ENCODE measurements at places on chromosomes 2 and 18.
A peak's percentile ranks its signal among the peaks of the same experiment; 100 is the strongest.

DNA sequence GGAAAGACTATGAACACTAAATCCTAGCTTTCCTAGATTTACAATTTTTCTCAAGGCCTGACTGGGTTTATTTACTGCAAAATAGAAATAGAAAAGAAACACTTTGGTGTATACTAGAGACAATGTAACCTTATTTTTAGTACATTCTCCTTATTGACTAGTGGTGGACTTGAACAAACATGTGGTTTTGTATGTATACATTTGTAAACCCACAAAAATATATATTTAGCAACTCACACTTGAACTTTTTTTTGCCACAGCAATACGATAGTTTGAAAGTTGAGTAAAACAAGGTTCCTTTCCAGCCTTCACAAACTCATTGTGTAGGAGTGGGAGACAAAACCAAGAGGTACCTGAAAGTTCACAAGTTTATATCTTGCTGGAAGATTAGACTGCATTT lies 1633.4 kb upstream of the LRRTM1 start:
- no peak for DNase-seq

GRCh38 chr18:73646772-73647171 lies 500.9 kb downstream of the FBXO15 start:
- DNase-seq, result no peak

GRCh38 chr18:57855551-57855950 lies 52.4 kb upstream of the ATP8B1 start:
- DNase-seq, result no peak

DNA sequence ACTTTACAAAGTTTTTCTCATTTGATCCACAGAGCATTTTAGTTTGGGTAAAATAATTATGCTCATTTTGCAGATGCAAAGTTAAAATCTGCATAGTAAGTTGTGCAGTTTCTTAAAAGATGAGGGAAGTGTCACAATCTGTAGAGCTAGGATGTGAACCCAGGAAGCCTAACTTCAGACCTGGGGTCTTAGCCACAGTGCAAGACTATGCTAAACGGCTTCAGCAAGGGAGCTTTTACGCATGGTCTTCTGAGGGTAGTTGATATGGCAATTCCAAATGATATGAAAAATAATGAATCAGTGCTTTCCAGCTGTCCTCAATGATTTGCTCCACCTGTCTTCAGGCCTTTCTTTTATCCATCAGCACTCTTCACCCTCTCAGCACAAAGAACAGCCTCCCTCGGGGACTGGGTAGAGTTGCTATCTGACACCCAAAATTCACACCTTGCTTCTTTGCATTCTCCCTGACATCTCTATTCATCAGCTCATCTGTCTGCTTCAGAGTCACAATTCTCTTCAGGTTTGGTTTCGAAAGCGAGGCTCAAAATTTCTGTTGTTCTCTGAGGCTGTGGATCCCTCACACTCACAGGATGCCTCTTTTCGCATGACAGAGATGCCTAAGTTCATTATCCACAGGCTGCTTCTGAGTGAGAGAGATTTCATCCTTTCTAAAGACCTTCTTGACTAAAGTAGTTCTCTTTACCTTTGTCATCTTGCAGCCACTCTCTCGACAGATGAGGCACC lies 302.5 kb downstream of the NRXN1 start:
- no peak for DNase-seq

- DNase-seq, result peak; percentile 52
Observed at GRCh38 chr2:109247812-109248211, 118.8 kb downstream of the SH3RF3 start.

DNA sequence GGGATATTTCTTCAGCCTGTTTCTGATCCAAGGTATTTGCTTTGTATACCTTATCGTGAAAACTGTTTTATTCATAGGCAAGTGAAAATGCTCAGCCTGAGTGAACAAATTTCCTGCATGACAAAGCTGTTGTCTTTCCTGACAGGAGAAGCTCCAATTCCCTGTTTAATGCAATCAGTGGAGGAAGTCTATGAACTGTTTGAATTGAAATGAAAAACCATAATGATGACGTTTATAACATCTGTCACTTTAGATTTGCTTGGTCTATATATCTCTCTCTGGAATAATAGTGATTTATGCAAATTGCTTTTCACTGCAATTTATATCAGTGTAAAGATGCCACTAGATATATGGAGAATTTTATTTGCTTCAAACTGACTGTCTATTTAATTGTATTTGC lies 239.4 kb upstream of the HNMT start:
- DNase-seq, result no peak

DNA sequence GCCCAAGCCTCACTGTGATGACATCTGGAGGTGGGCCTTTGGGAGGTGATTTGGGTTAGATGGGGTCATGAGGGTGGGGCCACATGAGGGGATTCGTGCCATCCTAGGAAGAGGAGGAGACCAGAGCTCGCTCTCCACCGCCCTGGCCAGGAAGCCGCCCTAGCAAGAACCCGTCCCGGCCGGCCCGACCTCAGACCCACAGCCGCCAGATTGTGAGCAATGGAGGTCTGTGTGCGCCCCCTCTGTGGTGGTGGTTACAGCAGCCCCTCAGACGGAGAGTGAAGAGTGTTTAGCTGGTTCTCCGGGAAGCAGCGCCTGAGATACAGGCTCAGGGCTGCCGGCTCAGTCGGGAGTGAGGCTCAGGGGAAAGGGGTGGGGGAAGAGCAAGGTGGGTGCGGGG lies 83.3 kb downstream of the RTP5 start:
- no peak for DNase-seq

GRCh38 chr2:170694316-170694715 lies 20.8 kb upstream of the SP5 start:
- no peak for DNase-seq

GRCh38 chr18:43634994-43635393 lies 357.7 kb upstream of the SYT4 start:
- no peak for DNase-seq

- no peak for DNase-seq
Observed at GRCh38 chr2:241802421-241803318, 6.3 kb upstream of the NEU4 start.

DNA sequence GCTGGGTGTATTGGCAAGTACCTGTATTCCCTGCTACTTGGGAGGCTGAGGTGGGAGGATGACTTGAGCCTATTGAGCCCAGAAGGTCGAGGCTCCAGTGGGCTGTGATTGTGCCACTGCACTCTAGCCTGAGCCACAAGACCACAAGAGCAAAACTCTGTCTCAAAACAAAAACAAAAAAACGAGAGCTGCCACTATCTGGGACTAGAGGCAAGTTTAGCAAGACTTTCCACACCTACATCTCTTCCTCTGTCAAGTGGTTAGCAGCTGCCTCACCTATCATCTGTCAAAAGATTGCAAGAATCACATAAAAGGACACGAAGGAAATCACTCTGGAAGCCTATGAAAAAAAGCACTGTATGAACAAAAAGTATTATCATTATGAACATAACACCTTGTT lies 55.2 kb upstream of the RIOK3 start:
- DNase-seq, result no peak

- DNase-seq, result no peak
Observed at GRCh38 chr2:215293879-215294278, 18.0 kb upstream of the ATIC start.

DNA sequence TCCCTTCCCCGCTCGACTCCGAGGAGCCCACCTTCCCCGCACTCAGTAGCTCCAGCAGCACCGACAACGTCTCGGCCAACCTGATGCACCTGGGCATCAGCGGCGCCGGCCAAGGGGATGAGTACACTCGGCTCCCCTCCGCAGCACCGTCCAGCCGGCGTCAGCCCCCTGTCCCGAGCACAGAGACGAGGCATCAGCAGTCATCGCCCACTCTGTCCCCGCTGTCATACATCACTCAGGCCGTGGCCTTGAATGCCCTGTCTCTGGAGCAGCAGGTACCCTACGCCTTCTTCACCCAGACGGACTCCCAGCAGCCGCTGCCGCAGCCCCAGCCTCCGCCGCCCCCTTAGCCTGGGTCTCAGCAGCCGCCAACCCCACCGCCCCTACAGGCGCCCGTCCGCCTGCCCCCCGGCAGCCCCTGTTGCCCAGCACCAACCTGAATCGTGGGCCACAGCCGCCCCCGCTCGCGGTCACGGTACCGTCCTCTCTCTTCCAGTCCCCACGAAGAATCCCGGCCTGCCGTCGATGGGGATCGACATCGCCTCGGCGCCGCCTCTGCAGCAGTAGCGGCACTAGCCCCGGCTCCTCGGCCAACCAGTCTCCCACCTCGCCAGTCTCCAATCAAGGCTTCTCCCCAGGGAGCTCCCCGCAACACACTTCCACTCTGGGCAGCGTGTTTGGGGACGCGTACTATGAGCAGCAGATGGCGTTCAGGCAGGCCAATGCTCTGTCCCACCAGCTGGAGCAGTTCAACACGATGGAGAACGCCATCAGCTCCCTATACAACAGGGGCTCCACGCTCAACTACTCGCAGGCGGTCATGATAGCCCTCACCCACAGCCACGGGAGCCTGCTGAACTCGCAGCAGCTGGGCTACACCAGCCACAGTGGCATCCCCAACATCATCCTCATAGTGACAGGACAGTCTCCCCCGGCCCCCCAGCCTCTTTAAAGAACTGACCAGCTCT lies 1195.9 kb upstream of the CHAC2 start:
- DNase-seq, result no peak

- DNase-seq, result no peak
Observed at GRCh38 chr2:160246356-160246755, 46.3 kb upstream of the ITGB6 start.

- no peak for DNase-seq
Observed at GRCh38 chr2:29323961-29324360, 208.7 kb downstream of the CLIP4 start.

DNA sequence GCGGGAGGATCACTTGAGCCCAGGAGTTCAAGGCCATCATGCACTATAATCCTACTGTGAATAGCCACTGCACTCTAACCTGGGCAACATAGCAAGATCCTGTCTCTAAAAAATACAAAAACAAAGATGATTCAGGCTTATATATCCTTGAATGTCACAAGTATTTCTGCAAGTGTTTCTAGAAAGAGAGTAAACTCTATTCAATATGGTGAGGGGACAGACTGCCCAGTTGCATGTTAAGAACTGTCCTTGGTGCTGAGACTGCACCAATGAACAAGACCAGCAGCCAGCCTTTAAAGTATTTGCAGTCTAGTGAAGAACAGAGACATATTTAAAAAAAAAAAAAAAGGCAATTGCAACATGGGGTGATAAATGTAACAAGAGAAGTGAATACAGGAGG lies 16.4 kb downstream of the MAP3K19 start:
- no peak for DNase-seq

DNA sequence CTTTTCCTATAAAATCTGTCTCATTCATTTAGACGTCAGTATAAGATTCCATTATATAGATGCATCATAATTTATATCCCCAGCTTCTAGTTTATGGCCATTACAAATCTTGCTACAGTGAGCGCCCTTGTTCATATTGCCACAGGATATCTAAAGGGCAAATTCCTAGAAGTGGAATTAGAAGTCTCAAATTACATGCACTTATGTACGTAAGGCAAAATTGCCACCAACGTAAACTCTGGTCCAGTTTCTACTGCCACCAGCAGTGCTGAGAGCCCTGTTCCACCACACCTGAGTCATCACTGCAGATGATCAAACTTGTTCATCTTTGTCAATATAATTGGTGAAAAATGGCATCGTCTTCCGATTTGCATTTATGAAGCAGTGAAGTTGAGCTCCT lies 90.9 kb upstream of the ID2 start:
- DNase-seq, result no peak

DNA sequence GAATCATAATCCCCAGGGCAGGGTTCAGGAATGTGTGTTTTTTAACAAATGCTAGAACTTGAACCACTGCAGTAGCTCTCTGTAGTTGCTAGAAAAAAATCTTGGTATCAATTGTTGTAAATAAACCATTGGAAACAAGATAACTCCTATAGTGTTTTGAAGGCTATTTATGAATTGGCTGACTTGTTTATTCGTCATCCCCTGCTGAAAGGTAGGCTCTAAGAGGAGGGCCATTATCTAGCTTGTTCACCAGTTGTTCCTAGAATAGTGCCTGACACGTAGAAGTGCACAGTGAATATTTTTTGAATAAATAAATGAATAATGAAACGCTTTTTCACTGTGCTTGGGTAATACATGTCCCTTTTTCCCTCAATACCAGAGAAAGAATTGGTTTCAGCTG lies 211.4 kb downstream of the BABAM2 start:
- DNase-seq, result no peak

- DNase-seq, result no peak
Observed at GRCh38 chr18:46832849-46833248, 76.0 kb upstream of the ST8SIA5 start.

GRCh38 chr2:27086724-27087593 lies at the start of gene KHK:
KHK (plus strand) TSS chr2:27086772; CDS start chr2:27087260, 488 bp downstream.
- peak; percentile 69 for DNase-seq

- DNase-seq, result no peak
Observed at GRCh38 chr18:48601343-48601742, 62.5 kb downstream of the CTIF start.

DNA sequence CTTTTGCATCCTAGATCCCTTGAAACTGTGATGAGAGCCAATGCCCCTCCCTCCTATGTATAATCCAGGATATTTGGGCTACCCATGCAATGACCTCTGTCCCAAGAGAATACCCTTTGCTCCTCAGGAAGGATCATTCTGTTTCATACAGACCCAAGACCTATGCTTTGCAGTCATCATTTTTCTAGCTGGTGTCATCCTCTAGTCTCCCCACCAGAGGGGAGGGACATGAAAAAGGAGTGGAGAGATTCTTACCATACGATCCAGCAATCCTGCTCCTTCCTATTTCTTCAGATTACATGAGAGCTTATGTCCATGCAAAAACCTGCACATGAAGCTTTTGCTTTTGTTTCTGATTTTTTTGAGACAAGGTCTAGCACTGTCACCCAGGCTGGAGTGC lies 13.8 kb upstream of the GIGYF2 start:
- DNase-seq, result no peak

DNA sequence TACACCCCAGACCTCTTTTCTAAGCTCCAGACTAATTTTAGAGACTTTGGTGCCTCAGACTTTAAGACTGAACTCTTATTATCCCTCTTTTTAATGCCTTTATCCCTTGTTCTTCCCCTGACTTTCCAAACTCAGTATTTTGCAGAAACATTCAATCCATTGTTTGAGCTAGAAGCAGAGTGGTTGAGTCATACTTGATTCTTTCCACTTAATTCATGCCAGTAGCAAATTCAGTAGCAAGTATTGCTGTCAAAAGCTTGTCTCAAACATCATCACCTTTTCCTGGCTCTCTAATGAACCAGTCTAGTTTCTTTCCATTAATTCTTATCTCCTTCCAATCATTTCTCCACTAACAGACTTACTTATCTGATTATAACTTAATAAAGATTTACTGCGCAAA lies 699.7 kb upstream of the ZNF804A start:
- DNase-seq, result no peak

DNA sequence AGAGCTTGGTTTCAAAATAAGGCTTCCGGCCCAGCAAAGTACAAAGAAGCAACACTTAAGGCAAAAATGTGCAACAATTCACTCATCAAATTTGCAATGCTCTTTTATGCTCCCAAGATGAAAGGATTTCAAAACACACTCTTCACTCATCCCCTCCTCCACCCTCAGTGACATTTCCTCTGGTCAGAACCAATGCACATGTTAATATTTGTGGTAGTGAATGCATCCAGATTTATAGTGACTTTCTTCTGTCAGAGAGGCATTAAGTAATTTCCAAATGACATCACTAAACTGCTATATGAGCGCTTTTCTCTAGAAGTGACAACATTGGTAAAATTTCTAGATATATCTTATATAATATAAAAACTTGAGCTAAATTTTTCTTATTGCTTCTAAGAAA lies 800.4 kb downstream of the NRXN1 start:
- no peak for DNase-seq
